D721Med (cell line): ENCODE measurements at places on chromosomes 12 and 14.

DNA sequence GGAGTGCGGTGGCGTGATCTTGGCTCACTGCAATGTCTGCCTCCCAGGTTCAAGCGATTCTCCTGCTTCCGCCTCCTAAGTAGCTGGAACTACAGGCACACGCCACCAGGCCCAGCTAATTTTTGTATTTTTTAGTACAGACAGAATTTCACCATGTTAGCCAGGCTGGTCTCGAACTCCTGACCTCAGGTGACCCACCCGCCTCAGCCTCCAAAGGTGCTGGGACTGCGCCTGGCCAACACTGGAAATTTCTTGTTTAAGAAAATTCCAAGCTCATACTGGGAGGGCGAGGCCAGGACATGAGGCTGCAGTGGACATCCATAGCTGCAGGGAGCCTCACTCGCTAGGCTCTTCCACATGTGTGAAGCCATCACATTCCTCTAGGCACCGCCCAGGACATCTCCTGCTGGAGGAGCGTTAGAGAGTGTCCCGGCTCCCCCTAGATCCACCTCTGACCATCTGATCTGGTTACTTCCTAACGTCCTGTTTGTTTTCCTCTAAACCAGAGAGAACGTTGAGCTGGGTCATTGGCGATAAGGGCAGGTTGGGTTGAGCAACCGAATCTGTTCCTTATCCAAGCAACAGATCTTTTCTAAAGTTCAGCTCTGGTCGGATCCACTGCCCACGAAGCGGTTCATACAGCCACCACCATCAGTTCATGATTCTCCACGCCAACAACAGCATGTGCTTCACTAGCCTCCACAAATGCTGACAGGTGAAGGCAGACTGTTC, 108.2 kb upstream of the MED13L start:
- no peak for DNase-seq

- no peak for DNase-seq
These were observed 152.2 kb upstream of the DIO3 start for GRCh38 chr14:101409006-101409543.

DNA sequence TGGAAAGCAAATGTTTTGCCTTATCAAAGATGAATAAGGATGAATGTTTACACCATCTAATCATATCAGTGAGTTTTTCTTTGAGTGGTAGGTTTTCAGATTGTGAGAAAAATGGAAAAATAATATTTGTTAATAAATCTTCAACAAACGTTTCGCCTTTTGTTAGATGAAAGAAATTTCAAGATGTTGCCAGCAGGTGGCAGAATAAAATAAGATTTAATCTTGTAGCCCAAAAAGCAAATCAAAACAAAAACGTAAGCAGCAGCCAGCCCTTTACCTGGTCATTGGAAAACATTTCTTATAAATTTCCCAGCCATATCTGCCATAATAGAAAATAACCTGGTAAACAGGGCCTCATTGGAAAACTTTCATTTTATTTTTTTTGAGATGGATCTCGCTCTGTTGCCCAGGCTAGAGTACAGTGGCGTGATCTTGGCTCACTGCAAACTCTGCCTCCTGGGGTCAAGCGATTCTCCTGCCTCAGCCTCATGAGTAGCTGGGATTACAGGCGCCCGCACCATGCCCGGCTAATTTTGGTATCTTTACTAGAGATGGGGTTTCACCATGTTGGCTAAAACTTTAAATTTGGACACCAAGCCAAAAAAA, 15.4 kb upstream of the TMEM120B start:
- DNase-seq: no peak

DNA sequence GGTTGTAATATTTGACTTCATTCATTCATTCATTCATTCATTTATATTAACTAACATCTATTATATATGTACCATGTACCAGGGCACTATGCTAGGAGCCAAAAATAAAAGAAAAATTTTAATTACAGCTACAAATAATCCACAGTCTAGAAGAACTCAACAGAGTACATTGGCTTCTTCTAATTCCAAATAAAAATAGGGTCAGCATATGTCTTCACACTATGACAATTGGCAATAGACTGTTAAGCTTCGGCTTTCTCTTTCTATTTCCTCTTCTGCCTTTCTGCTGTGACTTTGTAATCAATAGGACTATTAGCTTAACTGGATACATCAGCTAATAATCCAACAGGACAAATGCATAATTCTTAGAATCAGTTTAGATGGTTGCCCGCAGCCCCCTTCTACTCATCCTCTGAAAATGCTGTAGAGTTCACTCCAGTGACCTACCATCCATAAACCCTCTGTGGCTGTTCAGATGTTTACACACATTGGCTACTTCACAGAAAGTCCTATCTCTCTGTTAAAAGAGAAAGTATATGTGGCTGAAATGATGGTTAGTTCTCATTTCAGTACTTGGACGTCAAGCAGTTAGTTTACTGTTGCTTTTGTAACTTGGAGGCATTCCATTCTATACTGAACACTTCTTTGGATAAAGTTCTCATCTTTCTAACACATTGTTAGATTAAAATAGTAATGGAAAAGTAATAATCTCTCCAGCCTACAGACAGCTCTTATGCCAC, 445.5 kb upstream of the GARIN6 start:
- no peak for DNase-seq

- peak; percentile 23 for DNase-seq
These were observed 525 bp upstream of the FAR2 start for GRCh38 chr12:29148596-29148910.

DNA sequence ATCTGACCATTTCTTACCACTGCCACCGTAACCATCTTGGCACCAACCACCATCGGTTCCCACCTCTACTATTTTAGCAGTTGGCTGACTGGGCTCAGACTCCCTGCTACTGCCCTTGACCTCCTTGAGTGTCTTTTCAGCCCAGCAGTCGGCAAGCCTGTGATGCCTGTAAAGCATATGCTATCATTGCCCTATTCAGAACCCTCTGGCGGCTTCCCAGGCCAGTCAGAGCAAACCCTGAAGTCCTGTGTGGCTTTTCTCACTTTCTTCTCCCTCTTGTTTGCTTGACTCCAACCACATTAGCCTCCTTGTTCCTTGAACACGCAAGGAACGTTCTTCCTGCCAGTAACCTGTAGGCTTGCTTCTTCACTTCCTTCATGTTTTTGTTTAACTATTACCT, 6.2 kb downstream of the IRAK3 start:
- no peak for DNase-seq

DNA sequence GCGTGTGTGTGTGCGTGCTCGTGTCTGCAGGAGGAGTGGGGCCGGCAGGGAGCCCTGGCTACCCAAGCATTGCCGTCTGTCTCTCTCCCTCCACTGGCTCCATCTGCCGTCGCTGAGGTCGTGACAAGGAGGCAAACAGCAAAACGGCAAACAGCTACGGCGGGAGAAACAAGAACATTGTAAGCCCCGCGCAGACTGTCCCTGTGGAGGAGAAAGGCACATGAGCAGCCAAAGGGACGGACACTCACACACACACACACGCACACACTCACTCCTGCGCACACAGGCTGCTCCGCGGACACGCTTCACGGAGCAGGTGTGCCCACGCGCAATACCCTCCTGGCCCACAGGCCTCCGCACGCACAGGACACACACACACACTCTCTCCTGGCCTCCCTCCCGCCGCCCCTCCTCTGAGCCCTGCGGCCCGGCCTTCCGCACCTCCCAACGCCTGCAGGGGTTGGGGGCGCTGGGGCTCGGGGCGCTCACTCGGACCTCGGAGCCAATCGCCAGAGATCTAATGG, 905 bp downstream of the CISTR start:
- DNase-seq: no peak

GRCh38 chr14:84454114-84454513, 1075.8 kb upstream of the FLRT2 start:
- DNase-seq: no peak

DNA sequence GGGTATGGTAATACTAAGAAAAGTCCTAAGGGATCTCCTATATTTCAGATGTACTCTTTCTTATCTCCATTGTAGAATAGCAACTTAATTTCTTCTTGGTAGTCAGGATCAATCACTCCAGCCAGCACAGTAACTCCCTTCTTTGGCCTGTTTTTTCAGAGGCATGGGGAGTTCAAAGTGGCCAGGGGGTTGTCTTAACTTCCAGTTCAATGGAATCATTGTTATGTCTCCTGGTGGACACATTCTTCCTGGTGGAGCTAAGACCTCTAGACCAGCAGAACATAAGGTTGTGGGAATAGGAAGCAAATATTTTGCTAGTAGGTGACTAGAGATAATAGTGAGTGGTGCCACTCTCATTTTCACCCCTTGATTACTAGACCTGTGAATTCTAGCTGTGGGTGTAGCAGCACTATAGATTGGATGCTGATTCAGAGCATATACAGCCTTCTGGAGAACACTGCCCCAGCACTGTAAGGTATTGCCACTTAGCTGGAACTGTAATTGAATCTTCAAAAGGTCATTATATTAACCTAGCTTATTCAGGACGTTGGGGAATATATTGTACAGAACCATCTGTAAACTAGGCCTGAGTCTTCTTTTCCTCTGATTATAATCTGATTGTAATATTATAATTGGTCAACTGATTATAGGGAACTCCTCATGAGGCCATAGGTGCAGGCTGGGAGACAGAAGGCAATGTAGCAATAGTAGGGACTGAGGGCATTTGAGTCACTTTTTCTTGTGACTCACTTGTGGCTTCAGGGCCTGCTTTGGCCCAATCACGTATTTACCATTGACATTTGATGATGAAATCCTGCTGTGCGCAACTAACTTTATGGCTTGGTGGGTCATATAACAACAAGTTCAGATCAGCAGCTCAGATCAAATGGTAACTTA, 60.2 kb upstream of the ATP2B1 start:
- no peak for DNase-seq

GRCh38 chr12:114697741-114698565, 14.0 kb upstream of the TBX3 start:
- DNase-seq: no peak

GRCh38 chr12:95231190-95231589, 13.6 kb downstream of the VEZT start:
- no peak for DNase-seq

DNA sequence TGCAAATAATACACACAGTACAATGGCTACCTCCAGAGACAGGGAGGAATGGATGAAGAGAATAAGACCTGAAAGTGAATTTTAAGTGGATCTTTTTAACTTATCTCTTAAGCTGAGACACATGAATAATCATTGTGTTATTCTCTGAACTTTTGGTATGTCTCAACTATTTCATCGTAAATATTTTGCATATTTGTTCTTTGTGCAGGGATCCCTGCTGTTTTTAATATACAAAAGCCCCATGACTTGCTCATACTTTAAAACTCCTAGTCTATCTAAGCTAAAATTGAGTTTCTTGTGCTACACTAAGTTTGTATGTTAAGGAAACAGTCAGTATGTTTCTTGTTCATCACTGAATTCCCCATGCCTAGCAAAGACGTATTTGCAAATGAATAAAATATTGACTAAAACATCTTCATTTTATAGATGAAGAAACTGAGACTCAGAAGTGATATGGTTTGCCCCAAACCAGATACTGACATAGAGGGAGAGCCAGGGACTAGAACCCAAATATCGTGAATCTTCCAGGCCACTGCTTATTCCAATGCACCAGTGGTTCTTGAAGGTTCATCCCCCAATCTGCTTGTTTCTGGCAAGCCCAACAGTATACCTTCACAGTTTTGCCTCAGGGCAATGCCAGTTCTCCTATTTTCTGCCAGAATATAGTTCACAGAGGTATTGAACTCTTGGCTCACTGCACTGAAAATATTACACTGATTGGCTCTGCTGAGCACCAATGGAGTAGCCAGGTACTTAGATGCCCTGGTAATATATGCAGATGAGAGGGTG, 356.9 kb downstream of the MED13L start:
- no peak for DNase-seq

DNA sequence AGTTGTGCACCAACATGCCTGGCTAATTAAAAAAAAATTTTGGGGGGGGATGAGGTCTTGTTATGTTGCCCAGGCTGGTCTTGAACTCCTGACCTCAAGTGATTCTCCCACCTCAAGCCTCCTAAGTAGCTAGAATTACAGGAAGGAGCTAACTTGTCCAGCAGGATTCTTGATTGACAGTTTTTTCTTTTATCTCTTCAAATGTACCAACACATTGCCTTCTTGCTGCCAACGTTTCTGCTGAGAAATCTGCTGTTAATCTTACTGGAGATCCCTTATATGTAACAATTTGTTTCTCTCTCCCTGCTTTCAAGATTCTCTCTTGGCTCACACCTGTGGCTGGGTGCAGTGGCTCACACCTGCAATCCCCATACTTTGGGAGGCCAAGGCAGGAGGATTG, 22.4 kb upstream of the MARK3 start:
- no peak for DNase-seq

DNA sequence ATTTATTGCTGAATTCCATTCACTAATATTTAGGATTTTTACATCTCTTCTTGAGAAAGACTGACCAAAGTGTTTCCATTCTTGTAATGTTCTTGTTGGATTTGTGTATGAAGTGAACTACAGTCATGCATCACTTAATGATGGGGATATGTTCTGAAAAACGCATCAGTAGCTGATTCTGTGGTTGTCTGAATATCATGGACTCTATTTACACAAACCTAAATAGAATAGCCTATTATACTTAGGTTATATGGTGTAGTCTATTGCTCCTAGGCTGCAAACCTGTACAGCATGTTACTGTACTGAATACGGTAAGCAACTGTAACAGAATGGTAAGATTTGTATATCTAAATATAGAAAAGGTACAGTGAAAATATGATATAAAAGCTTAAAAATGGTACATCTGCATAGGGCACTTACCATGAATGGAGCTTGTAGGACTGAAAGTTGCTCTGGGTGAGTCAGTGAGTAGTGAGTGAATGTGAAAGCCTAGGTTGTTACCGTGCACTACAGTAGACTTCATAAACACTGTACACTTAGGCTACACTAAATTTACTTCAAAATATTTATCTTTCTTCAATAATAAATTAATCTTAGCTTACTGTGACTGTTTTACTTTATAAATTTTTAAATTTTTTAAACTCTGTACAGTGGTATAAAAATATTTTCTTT, 27.6 kb upstream of the P2RX4 start:
- DNase-seq: no peak

GRCh38 chr12:31570880-31571279, 20.1 kb downstream of the DENND5B start:
- DNase-seq: no peak

GRCh38 chr12:103909811-103910210, 20.4 kb upstream of the HSP90B1 start:
- DNase-seq: no peak

- no peak for DNase-seq
These were observed 870.6 kb downstream of the TMEM121 start for GRCh38 chr14:106396999-106397398.
